ENCODE measurements at places on chromosomes 7 and 10. TPM values are rescaled to one million over a fixed set of nuclear protein-coding genes. Genes with fewer than 3 reads are reported as not detected.

GRCh38 chr10:101655570-101655969, 39.4 kb downstream of the FBXW4 start:
- peak; percentile 47 for DNase-seq
- no peak overlapping the region for H3K27ac ChIP-seq
- H3K4me1 ChIP-seq, result no peaks in the 10 kb centered on the region
- H3K4me3 ChIP-seq, result no peak overlapping the region
- no peaks in the 10 kb centered on the region for H3K27me3 ChIP-seq
- H3K36me3 ChIP-seq, result no peaks in the 10 kb centered on the region

DNA sequence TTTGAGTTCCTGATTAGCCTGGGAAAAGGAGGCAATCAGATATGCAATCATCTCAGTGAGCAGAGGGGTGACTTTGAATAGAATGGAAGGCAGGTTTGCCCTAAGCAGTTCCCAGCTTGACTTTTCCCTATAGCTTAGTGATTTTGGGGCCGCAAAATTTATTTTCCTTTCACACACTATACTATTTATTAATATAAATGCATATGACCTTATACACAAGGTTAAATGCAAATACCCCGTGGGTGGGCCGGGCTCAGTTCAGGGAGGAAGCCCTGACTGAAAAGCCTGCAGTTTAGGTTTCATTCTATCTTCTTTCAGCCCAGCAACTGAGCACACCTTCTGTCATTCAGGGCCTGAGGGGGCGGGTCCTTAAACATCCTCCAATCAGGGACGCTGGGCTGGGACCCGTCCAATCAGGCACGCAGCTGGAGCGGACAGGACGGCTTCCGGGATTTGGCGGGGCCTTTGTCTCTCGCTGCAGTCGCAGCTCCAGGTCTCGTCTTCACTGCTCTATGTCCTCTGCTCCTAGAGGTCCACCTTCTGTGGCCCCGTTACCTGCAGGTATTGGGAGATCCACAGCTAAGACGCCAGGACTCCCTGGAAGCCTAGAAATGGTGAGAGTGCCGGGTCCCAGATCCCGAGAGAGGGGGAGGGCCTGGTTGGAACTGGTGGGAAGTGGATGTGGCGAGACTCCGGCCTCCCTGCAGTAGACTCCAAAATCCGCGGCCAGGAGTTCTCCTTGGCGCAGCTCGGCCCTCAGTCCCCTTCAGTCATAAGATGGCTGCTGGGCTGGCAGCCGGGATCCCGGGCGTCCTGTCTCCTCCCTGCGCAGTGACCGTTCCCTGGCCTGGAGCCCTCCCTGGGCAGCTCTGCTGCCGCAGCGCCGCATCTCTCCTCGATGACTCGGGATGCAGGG, at the start of gene ZNF273:
Gene ZNF273, plus strand, starts transcription at position 468 of the 916 bp plus-strand sequence. Its CDS starts 45 bp downstream, at position 513.
- H3K36me3 ChIP-seq, result no peaks in the 10 kb centered on the region
- H3K4me1 ChIP-seq, result peaks cover 3% of the 10 kb centered on the region
- H3K4me3 ChIP-seq, result peak within 1 kb of the TSS; percentile 72

The CHRM2 gene
- total RNA-seq, result 0.31 TPM

The DPYSL4 gene
- 21.0 TPM for total RNA-seq

GRCh38 chr7:24917510-24918239, 62.3 kb downstream of the OSBPL3 start:
- H3K27me3 ChIP-seq, result no peaks in the 10 kb centered on the region
- H3K4me3 ChIP-seq, result no peak overlapping the region
- no peak overlapping the region for H3K27ac ChIP-seq
- DNase-seq, result no peak

The MRLN gene
- not detected for total RNA-seq
